ENCODE measurements at places on chromosomes 3 and 15.
A peak's percentile ranks its signal among the peaks of the same experiment; 100 is the strongest.

- no peak for DNase-seq
These were observed 16.7 kb upstream of the RPL24 start for GRCh38 chr3:101703169-101703568.

GRCh38 chr3:49841126-49841696 lies 15.2 kb downstream of the TRAIP start:
- no peak for DNase-seq

DNA sequence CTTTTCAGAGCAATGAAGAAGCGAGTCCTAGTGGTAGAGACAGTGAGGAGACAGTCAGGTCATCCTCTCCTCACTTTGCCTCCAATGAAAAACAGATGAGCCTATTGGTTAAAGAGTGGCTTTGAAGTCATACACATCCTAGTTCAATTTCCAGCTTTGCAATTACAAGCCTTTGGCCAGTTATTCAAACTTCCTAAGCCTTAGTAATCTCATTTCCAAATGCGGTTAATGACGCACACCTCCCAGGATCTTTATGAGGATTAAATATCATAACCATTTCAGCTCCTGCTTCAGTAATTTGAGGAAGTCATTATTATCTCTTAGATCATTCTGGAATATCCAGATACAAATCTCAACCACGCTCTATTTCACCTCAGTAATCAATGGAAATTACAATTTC lies 10.0 kb upstream of the ST6GAL1 start:
- DNase-seq: no peak

GRCh38 chr15:24971052-24971451 lies 16.3 kb downstream of the SNRPN start:
- no peak for DNase-seq

DNA sequence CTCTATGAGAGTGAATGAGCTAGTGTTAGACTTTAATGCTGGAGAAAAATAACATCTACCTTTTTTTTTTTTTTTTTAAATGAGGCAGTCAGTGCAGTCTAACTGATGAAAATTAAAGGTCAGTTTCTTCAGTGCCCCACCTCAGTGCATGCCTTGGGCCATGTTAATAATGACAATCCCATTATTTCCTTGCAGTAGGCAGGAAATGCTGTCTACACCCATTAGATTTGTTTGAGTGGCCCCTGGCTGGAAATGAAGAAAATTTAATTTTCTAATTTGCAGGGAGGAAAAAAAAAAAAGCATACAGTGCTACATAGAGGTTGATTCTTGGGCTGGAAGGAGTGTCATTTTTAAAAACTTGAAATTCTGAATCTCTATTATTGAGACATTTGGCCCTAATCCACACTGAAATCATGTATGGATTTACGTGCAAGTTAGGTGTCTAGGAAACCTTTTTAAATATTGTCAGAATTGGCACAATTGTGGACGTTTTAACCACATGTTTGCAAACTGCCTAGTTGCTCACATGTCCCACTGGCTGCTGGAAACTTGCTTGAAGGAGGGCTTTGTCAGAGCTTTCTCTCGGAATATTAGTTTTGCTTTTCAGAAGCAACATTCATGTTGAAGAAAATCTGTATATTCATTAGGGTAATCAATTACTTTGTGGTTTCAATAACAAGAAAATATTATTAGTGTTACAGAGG lies 18.4 kb downstream of the FNDC3B start:
- no peak for DNase-seq

- DNase-seq: no peak
These were observed 21.8 kb downstream of the MGLL start for GRCh38 chr3:127800508-127800907.

DNA sequence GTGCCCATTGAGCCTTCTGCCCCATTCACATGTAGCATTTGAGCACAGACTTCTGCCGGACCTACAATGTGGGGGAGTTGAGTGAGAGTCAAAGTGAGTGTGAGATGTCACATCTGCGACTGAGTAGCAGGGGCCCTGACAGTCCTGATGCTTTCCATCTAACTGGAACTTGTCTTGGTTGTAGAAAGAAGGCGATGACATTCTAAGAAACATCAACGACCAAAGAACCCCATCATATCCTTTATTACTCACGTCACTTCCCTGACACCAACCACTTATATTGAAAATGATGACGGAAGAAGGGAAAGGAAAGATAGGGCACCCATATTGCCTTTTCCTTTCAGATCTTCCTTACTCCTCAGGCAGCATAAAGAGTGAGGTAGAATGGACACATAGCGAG lies 30.5 kb downstream of the SMAD3 start:
- no peak for DNase-seq

GRCh38 chr15:49769225-49769624 lies 148.4 kb downstream of the DTWD1 start:
- DNase-seq: no peak

- no peak for DNase-seq
These were observed 467.0 kb downstream of the FGF12 start for GRCh38 chr3:192260116-192261010.

DNA sequence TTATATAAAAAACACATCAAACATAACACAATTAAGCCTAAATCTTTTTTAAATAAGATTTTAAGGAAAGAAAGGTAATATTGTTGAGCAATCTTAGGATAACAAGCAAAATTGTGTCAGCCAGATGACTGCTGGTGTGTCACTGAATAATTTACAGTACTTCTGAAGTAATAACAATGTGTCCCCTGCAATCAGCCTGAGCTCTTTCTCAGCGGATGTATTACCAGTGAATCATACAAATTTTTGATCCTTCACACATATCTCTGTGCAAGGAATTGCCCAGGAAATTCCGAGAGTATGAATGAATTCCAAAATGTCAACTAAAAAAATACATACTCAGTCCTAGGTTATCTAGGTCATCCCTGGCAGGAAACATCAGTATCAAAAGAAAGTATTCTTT lies 76.6 kb upstream of the PTX3 start:
- no peak for DNase-seq

- DNase-seq: no peak
These were observed 17.4 kb downstream of the ATP11B start for GRCh38 chr3:182810574-182811268.

DNA sequence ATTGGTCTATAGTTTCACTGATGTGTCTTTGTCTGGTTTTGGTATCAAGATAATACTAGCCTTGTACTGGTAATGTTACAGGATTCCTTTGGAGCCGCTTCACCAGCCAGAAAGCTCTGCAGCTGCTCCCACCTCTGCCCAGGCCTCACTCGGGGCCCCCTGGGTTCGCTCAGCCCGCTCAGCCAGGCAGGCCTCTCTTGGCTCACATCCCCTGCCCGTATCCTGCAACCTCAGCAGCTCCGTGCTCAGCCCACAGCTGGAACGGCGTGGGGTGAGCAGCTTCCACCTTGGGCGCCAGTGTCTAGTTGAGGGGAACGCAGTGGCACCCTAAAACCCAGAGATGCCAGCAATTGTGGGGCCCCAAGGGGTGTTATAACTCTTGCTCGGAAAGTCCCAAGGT lies 429.7 kb upstream of the ROBO2 start:
- DNase-seq: no peak

GRCh38 chr3:171269542-171269941 lies 190.7 kb downstream of the TNIK start:
- no peak for DNase-seq

GRCh38 chr3:20752416-20752815 lies 566.4 kb upstream of the SGO1 start:
- no peak for DNase-seq

DNA sequence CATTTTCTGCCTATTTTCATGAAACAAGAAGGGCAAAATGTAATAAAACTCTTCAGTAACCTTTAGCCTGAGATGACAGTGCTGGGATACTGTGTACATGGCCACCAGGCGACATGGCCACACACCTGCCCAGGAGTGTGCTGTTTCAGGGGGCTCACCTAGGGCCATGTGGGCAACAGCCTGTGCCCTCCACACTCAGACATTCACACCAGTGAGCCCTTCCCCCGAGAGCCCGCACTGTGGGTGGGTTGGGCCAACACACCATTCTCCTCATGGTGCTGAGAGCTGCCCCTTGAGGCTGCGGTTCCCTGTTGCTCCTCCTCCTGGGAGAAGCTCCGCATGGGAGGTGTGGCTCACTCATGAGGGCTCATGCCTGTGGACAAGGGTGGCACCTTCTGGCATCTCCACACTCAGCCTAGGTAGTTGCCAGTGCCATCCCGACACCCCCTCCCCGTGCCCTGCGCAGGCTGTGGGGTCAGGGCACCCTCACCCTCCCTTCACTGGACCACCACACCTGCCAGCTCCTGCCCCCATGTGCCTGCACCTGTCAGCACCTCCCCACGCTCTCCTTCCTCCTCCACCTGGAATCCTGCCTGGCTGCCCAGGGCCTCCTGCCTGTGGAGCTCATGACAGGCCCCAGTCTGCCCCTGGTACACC lies 19.7 kb downstream of the OCA2 start:
- no peak for DNase-seq

DNA sequence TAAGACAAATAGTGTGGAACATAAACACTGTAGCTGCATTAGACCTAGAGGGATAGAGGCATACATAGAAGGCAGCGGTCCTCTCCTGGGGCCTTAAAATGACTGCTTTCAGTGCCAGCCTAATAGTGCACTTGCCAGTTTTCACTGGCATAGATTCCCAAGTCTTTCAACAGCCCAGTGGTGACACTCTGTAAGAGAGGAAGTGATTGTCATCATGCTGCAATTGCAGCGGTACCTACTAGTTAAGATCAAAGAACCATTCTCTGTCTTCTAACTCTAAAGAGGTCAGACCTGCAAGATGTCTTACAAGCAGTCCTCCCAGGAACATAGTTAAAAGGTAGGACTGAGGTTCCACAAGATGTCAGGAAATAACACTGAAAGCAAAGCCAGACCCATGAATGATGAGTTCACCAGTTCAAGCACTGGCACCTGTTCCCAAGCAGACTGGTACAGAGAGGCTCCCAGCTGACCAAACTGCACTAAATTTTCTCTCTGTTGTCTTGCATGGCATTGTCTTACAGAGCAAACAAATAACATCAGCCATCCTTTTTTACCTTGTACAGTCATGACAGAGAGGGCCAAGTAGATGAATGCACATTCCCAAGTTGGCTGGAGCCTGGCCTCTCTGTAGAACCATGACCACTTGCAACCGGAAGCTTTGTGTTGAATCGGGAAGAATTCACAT lies 100.5 kb upstream of the SKOR1 start:
- DNase-seq: no peak

- no peak for DNase-seq
These were observed 38.4 kb upstream of the RBP1 start for GRCh38 chr3:139577909-139578308.

- no peak for DNase-seq
These were observed 134.6 kb downstream of the LRRC28 start for GRCh38 chr15:99385865-99386264.

GRCh38 chr3:22453906-22454535 lies 703.0 kb upstream of the ZNF385D start:
- DNase-seq: no peak

GRCh38 chr3:27666272-27666671 lies 55.9 kb downstream of the EOMES start:
- no peak for DNase-seq

GRCh38 chr3:67311440-67311839 lies 313.3 kb downstream of the KBTBD8 start:
- no peak for DNase-seq

DNA sequence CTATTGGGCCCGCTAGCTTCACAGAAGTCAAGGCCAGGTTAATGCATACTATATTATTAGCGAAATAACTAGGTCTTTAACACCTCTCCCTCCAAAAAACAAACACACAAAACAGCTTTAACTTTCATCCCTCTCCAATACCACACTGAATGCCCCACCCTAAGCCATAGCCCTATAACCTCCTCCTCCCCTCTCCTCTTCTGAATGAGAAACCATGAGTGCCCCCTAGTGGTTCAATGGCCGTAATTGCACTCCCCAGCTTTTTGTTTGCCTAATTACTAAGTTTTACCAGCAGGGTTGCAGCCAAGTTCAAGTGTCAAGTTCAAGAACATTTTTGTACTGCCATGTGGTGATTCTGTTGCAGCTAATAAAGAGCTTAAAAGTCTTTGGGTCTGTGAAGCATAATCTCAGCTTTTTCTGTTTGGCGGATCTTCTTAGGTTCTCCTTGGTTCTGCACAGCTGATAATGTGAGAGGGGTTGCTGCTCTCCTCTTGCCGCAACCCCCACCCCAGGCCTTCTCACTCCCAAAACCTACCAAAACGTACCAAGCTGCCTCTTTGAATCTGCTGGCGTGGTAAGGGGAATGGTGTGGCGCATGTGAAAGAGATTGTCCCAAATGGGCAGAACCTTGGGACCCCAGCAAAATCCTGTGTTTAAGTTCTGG lies 57.9 kb downstream of the RPL22L1 start:
- peak; percentile 65 for DNase-seq

GRCh38 chr3:179233043-179233442 lies 17.9 kb downstream of the KCNMB3 start:
- no peak for DNase-seq

DNA sequence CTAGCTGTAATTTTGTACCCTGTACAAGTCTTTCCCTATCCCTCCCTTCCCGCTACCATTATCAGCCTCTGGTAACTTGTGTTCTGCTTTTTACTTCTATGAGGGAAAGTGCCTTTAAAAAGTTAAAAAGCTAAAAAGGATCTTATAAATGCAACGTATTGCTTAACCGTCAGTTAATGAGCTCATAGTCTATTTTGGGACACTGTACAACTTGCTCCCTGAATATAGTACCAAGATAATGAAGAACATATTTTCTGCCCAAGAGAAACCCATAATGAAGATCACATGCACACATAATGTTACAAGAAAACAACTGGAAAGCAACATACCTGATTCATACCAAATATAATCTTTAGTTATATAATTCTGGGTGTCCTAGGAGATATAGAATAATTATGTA lies 22.6 kb downstream of the ZIC1 start:
- DNase-seq: no peak

- no peak for DNase-seq
These were observed 81.3 kb upstream of the RNF7 start for GRCh38 chr3:141656771-141657170.

DNA sequence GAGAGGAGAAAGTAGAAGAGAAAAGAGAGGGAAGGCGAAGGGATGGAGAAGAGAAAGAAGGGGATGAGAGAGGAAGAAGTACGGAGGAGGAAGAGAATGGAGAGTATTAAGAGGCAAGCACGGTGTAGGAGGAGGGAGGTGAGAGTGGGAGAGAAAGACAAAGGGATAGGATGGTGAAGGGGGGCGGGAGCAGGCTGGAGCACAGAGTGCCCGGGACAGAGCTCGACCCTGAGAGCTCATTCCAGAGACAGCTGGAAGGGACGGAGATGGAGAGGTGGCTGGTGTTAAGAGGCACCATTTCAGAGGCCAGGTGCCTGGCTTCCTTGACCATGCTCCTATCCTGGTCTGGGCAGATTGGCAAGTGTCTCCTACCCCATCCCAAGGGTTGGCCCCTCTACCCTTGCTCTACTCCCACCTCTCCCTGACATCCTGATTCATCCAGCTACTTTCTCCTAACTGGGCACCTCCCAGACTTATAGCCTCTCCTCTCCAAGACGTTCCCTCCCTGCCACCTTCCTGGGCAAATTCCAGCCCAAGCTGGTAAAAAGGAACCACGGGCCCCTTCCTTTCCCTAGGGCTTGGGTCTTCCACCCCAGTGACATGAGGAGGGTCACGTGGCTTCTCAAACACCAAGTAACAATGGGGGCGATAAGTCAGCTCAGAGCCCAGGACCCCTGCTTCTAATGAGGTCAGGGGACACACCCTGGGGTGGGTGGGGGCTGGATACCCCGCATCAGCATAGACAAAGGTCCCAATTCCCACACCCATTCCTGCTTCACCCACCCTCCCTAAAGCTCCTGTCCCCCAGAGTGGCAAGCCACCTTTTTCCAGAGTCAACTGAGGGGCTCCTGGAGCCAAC lies 1.1 kb downstream of the CLCN2 start:
- DNase-seq: no peak

- no peak for DNase-seq
These were observed 3.1 kb downstream of the ADAMTSL3 start for GRCh38 chr15:83656943-83657528.

Data from stimulated activated CD4-positive, alpha-beta T cell treated with anti-CD3 and anti-CD28 coated beads, Interleukin-2, amount 100 ng/mL, for 24 hours (primary cell).